ENCODE measurements at places on chromosomes 7 and 10.

- no peak for DNase-seq
These were observed 42.4 kb upstream of the TOMM7 start for GRCh38 chr7:22864855-22865601.

- DNase-seq, result no peak
These were observed 6.3 kb downstream of the TSPAN13 start for GRCh38 chr7:16759840-16760239.

DNA sequence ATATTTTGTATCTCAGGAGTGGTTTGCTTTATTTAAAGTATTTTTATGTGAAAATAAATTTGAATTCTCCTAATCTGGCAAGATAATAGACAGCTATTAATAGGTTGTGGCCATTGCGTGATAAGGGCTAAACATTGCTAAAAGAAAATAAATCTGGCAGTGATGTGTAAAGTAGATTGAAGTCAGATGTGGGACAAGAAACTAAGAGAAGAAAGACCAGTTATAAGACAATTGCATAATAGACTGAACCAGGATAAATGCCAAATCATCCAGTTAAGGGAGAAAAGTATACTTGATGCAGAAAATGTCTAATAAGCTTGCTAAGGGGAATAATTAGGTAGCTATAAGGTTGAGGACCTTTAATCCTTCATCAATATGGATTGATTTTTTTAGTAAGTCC is 197.5 kb upstream of the CSTF2T start:
- no peak for DNase-seq

DNA sequence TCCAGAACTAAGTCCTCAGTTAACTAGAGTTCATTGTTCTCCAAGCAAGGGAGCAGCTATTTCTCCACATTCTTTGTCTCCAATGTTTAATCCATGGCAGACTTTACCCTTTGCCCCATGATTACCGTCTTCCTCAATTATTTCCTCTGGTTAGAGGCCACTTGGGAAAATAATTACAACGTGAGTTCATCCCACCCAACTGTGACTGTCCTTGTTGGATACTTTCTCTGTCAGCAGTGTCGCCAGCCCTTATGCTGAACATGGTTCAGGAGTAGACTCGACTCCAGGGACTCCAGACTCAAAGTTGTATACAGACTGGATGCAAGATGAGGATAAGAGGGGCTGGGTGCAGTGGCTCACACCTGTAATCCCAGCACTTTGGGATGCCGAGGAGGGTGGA is 17.1 kb upstream of the SEPHS1 start:
- no peak for DNase-seq

GRCh38 chr10:109928475-109928891 is 5.2 kb upstream of the XPNPEP1 start:
- no peak for DNase-seq

DNA sequence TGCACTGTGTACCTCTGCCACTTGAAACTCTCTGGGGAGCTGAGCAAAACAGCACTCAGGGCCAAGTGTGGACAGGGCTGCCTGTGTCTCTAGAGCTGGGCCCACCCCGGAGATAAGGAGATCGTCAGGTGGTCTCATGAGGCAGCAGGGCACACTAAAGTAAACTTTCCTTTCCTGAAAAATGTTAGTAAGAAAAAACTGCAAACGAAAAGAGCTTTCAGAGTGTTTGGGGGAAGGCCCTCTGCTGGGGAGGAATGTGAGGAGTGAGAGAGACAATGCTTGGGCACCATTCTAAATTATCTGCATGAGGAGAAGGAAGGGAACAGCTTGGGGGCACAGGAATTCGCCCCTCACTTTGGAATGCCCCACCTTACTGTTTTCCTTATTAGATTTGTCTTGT is 127.7 kb downstream of the ATXN7L1 start:
- DNase-seq, result no peak

DNA sequence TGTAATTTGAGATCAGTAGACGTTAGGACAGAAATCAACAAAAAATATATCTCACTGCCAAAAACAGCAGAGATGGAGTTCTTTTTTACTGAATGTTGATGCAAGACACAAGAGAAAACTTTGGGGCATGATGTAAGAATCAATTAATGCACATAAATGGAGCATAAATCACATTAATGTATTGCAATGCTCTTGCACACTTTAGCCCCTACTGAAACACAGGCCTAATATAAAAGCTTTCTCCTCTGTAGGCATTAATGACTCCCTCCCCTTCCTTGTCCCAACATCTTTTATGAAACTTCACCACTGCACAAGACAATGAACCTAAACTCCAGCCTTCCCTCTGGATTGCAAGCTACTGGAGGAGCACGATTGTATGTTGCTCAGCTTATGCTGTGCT is 58.8 kb downstream of the CACNA2D1 start:
- no peak for DNase-seq
